ENCODE measurements at places on chromosomes 13 and 19.

GRCh38 chr19:7230826-7231225 lies 63.4 kb downstream of the INSR start:
- DNase-seq = no peak

GRCh38 chr13:110254151-110254679 lies 52.7 kb downstream of the COL4A1 start:
- no peak for DNase-seq

DNA sequence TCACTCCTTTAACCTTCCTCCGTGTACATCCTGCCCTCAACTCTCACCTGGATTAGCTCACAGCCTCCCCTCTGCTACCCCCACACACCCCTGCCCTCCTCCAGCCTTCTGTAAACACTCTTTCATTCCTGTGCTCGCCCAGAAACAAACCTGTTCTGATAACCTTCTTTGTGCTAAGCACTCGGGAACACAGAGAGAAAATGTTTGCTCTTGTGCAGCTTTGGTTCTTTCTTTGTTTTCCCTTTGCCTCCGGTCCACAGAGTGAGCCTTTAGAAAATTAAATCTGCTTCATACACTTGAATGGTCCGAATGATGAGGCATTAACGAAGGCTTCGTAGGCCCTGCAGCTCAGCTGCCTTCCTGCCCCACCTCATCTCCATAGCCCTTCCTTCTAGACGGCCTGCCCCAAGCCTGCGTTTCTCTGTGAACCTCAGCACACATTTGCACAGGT lies 6.6 kb upstream of the ZDHHC20 start:
- no peak for DNase-seq

DNA sequence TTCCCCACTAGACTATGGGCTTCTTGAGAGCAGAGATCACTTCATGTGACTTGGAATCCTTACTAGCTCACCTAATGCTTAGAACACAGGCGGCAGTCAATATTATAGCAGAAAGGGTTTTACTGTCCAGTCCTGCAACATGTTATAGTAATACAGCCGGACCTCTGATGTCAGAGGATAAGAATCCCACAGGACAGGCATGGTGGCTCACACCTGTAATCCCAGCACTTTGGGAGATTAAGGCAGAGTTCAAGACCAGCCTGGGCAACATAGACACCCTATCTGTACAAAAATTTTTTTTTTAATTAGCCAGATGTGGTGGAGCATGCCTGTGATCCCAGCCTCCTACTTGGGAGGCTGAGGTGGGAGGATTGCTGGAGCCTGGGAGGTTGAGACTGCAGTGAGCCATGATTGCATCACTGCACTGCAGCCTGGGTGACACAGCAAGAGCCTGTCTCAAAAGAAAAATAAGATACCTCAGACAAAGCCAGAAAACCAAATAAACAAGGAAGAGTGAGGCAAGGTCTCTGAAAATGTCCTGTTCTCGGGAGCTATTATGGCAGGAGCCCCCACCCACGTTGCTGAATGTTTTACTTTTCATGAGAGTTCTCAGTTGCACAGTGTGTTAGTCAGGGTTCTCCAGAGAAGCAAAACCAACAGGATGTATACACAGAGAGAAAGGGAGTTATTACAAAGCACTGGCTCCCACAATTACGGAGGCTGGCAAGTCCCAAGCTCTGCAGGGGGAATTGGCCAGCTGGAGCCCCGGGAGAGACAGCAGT lies 100.8 kb downstream of the UBL3 start:
- DNase-seq = no peak

DNA sequence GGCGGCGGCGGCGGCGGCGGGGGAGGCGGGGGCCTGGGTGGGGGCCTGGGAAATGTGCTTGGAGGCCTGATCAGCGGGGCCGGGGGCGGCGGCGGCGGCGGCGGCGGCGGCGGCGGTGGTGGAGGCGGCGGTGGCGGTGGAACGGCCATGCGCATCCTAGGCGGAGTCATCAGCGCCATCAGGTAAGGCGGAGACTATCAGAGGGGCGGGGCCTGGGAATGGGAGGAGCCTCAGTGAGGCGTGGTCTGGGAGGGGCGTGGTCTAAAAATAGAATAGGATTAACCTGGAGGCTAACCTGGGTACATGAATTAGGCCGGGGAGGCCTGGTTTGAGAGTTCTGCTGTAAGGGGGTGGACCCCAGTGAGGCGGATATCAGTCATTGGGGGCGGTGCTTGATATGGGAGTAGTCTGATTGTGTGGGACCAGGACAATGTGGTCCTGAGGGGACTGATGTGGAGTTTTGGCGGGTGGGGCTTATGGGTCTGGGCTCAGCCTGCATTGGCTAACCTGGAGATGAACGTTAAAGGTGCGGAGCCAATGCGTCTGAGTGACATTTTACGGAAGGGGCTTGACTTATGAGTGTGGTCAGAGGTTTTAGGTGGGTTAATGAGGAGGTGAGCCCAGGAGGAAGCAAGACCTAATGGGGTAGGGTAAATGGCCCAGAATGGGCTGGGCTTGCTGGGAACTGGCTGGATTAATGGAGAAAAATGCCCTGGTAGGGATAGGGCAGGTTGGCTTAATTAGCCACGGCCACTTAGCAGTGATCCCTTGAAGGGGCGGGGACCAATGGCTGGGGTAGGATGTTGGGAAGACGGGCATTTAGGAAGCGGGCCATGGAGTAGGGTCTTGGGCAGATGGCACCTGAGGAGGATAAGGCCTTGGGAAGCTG lies 1.4 kb downstream of the CAPNS1 start:
- peak; percentile 87 for DNase-seq

DNA sequence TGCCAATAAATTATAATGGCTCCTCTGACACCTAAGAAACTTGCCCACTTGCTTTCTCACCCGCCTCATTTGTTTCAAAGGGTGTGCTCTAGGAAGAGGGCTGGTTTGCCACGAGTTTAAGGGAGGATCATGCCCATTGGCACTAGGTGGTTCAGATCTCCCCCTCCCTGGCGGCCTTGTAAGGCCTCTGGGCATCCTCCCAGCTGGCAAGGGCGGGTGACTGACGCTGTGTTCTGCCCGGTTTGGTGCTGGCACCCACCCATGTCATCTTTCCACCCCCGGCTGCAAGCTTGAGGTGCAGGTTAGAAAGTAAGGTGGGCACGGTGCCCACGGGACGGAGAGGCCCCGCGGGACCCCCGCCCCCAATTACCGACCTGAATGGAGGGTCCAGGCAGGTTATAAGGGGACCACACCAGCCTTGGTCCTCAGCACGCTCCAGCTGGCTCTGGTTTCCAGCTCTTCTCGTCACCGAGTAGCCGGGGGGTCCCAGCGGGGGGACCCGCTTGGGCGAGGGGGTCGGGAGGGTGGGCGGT lies 90.4 kb downstream of the PTPRS start:
- DNase-seq = no peak

GRCh38 chr13:67223742-67224141 lies 6.4 kb downstream of the PCDH9 start:
- no peak for DNase-seq

GRCh38 chr19:17323964-17324332 lies 10.7 kb downstream of the ANO8 start:
- DNase-seq = no peak

DNA sequence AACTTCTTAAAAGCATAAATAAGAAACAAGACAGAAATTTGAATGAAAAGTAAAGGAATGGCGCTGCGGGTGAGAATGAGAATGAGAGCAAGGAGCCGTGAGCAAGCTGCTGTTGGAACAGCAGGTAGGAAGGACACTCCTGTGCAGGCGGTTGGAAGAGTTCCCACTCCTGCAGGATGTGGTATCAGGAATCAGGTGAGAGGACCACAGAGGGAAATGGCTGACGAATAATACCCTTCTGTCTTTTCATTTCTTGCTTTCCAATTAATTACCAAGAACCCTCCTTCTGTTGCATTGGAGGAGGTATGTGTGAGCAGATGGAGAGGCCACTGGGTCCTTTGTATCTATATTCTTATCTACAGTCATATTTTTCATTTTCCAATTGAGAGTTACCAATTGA lies 1504.2 kb downstream of the EFNB2 start:
- DNase-seq = no peak

DNA sequence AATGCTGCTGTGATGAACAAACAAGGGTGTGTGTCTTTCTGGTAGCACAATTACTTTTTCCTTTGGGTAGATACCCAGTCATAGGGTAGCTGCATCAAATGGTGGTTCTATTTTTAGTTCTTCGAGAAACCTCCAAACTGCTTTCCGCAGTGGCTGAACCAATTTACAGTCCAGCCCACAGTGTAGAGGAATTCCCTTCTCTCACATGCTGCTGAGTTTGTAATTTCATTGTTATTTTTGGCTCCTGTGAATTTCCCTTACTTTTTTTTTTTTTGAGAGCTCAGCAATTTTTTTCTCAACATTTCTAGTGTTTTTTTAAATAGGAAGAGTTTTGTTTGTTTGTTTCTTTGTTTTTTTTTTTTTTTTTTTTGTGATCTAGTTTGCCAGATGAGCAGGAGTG lies 37.5 kb upstream of the ADGRE1 start:
- DNase-seq = no peak

DNA sequence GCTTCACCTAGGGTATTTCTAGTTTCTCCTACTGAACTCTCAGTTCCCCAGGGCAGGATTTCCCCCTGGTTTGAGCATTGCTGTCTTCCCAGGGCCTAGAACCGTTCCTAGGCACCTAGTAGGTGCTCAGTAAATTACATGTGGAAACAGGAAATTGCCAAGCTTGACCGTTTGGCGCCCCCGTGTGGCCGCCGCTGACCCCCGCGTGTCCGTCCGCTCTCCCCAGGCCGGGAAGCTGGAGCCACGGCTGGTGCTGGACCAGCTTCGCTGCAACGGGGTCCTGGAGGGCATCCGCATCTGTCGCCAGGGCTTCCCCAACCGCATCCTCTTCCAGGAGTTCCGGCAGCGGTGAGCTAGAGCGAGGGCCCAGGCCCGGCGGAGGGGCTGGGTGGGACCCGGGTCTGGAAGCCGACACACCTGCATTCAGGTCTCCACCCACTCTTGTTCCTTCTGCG lies 55.5 kb downstream of the MYH14 start:
- DNase-seq = peak; percentile 49

- no peak for DNase-seq
Measured at GRCh38 chr13:96730676-96731075, 263.6 kb downstream of the OXGR1 start.

DNA sequence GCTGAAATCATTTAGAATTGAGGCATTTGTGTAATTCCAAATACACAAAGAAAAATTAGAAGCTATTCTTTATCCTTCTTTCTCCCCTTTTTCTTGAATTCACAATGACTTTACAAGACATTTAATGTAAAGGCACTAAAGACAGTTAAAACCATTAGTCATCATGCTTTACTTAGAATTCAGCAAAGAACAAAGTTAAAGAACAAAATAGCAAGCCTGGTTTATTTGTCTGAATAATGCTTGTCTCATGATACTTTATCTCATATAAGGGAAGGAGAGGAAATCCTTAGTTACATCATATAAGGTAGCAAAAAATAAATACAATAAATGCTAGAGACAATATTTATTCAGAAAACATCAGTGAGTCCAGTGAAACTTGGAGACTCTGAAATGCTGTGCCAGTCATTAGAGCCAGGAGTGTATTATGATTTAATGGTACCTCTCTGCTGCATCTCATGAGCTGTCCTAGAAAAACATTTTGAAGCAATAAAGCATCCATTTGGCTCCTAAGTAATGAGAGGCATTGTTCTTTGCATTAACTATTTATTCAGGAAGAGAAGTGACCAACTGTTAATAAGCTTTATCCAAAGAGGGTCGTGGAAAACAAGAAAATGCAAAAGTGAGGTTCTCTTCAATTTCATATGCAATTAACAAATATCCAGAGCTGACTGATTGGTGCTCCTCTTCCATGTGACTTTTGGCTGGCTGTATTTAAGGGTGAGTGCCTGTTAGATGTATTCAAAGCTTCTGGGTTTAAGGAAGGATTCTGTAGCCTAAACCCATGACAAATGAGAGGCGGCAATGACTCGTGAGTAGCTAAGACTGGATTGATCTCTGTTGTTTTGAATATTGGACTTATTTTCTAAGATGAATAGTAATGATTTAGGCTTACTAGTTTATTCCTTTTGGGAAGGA lies 105.0 kb downstream of the DGKH start:
- DNase-seq = no peak

DNA sequence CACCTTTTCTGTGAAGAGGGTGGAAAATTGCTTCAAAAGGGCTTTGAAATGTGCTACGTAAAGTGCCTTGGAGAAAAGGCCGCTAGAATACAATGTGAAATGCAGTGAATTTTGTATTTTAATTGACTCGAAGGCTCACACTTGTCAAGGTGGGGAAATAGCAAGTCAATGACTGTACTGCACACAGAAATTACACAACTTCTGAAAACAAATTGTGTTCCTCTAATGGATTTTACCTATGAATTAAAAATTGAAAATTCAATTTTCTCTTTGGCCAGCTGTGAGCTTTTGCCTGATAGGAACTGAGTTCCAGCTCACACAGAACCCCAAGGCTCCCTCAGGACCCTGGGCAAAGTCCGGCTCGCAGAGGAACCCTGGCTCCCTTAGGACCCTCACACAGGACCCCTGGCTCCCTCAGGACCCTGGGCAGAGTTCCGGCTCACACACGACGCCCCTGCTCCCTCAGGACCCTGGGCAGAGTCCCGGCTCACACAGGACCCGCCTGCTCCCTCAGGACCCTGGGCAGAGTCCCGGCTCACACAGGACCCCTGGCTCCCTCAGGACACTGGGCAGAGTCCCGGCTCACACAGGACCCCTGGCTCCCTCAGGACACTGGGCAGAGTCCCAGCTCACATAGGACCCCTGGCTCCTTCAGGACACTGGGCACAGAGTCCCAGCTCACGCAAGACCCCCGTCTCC lies 324.9 kb downstream of the UQCRFS1 start:
- DNase-seq = no peak

- no peak for DNase-seq
Measured at GRCh38 chr13:43797159-43797558, 10.4 kb upstream of the ENOX1 start.

DNA sequence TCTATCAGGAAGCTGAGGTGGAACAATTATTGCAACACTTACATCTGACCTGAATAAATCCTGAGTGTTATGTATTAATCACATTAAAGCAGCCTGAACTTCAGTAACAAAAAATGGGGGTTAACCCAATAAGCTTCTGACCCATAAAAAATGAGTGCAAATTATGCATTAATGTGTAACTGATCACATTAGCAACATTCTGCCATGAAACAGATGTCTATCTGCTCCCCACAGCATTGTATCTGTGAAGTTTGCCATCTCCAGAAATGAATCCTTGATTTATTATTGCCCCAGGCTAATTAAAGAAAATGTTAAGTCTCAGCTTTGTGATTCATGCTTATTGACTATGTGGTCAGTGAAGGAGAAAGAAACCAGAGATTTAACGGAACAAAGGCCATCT lies 304.9 kb downstream of the PCDH20 start:
- no peak for DNase-seq

GRCh38 chr19:51525651-51526050 lies 5.8 kb downstream of the SIGLEC6 start:
- no peak for DNase-seq

GRCh38 chr13:32285633-32285965 lies 29.6 kb downstream of the ZAR1L start:
- DNase-seq = no peak

- DNase-seq = no peak
Measured at GRCh38 chr13:100722517-100722916, 47.9 kb upstream of the TMTC4 start.

DNA sequence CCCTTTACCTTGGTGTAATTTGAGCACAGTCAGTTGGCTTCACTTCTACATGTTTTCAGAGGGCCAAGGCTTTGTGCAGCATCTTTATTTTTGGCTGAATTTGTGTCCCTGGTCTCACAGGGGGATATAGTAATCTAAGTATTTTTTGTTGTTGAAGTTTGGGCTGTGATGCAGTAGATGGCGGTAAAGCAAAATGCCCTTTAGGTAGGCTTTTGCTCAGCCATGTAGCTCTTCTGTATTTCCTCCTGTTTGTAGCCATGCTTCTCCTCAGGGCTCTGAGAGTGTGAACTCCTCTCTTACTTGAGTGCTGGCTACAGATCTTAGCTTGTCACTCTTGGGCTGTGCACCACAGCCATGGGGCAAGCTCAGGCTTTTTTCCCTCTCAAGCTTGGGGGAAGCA lies 328.6 kb downstream of the SLITRK5 start:
- no peak for DNase-seq
